T-cell (primary cell): ENCODE measurements at places on chromosomes 16 and 17.

DNA sequence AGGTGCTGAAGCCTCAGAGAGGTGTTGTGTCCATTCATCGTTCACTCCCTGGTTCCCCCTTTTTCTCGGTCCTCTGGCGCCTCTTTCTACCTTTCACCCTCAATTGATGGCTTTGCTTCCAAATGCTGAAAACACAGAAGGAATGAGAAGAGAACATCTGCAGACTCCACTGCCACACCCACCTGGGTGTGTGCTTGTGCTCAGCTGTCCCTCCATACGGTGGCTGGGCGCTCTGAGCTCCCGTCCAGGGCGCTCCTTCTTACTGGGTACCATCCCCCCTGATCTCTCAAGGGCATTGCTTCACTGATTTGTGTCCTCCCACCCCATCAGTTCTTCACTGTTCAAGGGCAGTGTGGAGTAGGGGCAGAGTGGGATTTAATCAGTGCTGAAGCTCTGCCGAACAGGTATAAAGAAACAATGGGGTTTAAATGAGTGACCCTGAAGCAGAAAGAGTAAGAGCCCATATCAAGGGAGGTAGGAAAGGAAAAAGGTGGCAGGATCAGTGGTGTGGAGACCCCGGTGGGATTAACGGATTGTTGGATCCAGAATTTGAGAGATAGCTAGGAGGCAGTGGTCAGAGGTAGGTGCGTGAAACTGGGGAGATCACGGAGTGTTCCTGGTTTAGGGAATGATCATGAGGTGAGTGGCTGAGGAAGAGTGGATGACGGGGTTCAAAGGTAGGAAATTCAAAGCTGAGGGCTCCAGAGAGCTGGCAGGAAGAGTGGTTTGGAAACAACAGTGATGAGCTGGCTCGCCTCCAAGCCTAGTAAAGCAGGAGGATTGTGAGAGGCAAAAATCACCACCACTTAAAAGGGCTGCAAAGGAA is 40.8 kb downstream of the MRTFB start:
- DNase-seq, result no peak

DNA sequence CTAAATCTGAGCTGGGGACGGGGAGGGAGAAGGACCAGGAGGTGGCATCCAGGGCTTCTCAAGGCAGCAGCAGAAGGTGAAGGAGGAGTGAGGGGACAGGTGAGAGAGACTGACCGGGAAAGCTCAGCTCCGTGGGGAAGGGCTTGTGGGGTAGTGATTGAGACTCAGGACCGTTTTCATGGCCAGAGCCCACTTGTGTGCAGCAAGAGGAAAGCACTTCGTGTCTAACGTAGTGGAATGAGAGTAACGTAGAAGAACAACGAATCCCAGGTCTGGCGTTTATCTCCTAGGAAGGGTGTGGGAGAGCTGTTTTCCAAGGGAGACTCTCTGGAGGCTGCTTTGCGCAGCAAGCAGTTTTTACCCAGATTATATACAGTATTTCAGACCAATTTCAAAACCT is 1.3 kb upstream of the CDH3 start:
- DNase-seq, result no peak

- no peak for DNase-seq
Measured at GRCh38 chr17:5665164-5665563, 80.9 kb upstream of the NLRP1 start.

DNA sequence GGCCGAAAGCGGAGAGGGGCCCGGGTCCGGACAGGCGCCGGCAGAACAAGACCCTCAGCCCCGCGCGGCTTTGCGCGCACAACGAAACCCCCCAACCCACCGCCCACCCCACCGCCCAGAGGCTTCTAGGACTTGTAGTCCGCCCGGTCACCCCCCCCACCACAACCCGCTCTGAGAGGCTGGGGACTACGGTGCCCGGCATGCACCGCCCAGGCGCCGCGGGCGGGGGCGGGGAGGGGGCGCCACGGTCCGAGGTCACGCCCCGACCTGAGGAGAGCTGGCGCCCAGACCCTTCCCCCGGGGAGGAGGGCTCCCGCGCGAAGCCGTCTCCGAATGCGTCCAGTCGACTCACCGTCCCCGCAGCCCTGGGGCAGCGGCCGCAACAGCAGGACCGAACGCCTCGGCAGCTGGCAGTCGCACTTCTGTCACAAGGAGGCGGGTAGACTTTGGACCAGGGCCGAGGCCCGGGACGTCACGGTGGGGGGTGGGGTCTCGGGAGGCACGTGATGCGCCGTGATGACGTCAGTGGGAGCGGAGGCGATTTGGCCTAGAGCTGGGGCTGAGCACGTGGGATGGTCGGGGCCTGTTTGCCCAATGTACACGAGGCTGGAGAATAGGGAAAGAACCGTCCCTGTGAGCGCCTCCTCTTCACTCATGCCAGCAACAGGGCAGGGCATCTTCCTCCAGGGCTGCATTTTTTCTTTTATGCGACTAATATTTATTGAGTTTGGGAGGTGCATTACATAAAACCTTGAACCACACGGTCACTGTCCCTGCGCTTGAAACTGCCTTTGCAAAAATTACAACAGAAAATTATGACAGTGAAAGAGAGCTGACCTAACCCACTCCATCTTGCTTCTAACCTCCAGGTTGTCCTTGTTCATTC is at the start of gene CDIP1:
CDIP1 (minus strand) TSS at position 424 of the 886 bp plus-strand sequence. CDS start 24,643 bp downstream, outside the sequence.
- DNase-seq, result peak; percentile 86

- DNase-seq, result peak; percentile 42
Measured at GRCh38 chr17:65231662-65232335, 94.6 kb downstream of the RGS9 start.

DNA sequence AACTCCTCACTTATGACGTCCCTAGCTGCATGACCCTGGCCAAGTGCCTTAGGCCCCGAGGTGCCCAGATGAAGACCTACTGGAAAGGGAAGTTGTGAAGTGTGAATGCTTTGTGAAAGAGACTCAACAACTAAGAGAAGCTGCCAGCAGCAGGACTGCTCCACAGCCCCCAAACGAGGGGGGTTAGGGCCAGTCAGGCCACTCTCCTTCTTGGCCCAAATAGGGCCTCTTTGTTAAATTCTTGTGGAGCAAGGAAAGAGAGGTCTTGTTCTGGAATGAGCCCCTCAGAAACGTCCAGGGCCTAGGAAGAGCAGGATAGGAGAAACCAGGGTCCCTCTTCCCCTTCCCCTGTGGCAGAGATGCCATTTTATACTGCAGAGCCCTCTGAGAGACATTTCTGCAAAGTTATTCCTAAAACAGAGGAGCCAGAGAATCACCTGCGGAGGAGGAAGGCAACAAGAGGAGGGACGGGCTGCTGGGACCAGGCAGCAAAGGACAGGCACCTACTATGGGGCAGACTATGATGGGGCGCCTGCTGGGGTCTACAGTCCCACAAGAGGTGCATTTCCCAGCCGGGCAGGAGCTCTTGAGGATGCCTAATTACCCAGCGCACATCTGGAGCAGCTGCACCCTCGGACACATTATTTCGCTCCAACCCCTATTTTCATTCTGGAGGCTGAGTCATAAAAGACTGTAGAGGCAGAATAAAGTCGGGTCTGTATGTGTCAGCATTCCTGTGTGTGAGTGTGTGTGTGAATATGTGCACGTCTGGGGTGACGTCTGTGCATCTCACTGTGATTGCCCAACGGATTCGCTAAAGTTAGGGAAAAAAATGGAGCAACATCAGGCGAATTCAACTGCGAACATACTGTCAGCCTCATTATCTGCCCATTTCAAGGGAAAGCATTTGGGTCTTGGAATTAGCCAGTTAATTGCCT is 11.4 kb upstream of the HOXB9 start:
- no peak for DNase-seq

- DNase-seq, result no peak
Measured at GRCh38 chr16:80034948-80035663, 434.6 kb upstream of the MAF start.

DNA sequence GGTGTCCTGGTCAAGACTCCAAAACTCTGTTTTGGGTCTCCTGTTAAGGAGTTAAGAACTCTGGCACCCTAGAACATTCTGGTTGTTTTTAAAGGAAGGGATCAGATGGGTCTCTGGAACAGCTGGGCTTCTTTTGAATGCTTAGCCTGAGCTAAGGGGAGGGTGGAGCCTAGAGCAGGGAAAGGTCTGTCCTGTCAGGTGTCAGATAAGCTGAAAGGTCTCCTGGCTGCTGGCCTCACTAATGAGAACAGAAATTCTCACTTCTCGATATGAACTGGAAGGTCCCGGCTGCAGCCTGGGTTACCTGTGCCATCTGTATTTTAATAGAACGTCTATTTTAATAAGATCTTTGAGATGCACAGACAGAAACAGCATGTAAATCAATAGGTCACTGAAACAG is 69.0 kb downstream of the RAP1GAP2 start:
- DNase-seq, result no peak

GRCh38 chr17:56322991-56323390 is 169.7 kb downstream of the ANKFN1 start:
- DNase-seq, result no peak

DNA sequence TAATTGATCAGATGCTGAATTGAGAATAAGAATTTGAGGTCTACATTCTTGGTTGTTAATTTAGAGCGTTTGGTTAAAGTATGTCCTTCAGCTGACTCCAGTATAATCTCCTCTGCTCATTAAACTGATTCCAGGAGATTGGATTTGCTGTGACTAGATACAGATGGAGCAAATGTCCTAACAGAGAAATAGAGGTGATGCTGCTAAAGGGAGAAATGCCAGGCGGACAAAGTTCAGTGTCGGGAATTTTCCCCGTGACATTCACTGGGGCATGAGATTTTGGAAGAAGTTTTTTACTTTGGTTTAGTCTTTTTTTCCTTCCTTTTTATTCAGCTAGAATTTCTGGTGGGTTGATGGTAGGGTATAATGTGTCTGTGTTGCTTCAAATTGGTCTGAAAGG is 19.0 kb downstream of the PRKAR1A start:
- DNase-seq, result no peak

GRCh38 chr16:48542966-48543365 is 67.0 kb downstream of the N4BP1 start:
- DNase-seq, result no peak

DNA sequence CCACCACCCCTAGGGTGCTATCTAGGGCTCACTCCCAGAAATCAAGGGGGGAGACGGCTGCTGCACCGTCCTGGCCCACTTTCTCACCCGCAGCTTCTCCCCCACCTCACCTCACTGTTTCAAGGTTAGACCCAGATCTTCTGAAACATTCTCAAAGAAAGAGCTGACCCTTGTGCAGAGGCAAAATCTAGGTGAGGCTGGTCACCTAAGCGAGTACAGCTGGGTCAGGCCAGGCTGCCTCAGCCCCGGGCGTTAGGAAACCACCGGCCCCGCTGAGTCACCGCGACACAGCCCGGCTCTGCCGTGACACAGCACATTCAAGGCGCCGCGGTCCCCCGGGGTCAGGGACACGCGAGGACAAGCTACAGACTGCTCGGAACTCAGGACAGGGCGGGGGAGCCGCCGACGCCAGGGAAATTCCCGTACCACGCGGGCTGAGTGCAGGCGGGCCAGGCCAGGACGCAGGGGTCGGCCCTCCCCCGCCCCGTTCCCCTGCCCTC is 27.1 kb downstream of the GNPTG start:
- peak; percentile 43 for DNase-seq

GRCh38 chr17:39365242-39365641 is 36.2 kb downstream of the FBXL20 start:
- no peak for DNase-seq

- no peak for DNase-seq
Measured at GRCh38 chr17:32497431-32498205, 10.8 kb downstream of the CDK5R1 start.

DNA sequence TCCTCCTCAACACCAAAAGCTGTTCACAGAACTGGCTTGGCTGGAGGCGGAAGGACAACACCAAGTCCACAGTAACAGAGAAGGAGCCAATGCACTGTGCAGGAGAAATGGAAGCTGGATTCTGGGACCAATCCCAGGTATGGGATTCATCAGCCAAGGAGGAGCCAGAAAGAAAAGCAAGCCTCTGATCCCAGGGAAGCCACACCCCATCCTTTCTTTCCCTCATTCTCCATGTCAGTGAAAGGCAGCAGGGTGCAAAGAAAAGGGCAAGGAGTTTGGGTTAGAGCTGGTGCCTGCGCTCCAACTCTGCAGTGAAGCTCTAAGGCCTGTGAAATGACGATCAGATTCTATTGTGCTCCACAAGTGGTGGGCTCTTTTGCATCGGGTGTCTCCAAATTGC is 11.0 kb downstream of the DCAKD start:
- DNase-seq, result no peak

DNA sequence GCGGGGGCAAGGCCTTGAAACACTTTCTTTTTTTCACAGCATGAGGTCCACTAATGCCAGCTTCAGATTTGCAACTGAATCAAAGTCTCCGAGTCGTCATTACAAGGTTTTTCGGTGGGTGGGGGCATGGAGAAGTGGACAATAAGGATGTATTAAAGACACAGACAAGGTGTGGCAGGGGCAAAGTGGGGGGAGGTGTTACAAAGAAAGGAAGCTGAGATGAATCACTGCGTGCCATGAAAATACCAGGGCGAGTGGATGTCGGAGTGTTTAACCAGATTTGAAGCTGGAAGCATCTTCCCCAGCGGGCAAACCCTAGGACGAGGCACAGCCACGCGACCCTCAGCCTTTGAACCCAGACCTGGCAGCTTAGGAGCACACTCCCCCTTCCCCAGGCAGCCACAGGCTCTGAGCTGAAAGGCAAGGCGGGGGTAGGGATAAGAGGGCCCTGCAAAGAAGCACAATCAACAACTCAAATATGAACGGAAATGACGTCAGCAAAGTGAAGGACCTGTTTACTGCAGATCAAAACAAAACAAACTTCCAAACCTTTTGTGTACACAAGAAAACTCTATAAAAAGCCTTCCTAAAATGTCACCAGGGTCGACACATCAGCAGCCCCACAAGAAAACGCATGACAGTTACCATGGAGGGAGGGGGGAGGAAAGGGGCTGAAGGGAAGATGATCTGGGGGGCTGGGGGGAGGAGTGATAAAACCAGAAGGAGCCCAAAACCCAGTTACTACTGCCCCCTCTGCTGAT is 5.6 kb upstream of the ZFHX3 start:
- no peak for DNase-seq

DNA sequence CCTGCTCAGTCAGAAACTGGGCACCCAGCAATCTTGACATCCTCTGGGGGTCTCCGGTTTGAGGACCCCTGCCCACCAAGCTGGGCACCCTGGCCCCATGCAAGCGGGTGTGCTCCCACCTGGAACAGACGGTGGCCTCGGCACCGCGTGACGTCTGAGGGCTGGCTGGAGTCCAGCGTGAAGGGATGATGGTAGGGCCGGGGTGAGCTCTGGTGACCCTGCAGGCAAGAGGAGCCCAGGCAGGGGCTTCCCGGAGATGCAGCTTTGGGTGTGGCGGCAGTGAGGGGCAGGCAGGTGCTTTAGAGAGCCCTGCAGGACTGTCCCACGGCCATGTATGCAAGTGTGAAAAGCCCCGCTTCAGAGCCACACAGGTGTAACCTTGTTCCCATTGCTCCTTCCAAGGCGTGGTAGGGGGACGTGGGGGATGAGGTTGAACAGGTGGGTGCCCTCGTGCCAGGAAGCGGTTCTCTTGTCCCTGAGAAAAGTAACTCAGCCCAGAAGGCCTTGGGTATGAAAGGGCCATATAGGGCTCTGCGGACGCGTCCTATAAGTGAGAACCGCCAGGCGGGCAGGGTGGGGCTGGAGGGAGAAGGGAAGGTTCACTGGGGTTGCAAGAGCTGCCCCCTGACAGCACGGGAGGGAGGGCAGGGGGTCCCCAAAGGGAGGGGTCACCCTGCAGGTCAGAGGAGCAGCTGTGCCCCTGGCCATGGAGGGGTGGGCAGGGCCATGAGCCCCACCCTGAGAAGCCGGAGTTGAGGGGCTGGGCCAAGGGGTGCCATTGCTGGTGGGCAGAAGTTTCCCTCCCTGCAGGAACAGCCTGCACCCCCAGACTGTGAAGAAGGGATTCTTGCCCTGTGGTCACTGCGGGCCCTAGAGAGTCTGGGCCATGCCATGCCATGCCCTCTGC is 9.2 kb downstream of the RGS11 start:
- DNase-seq, result no peak

GRCh38 chr16:24568392-24568791 is 29.0 kb downstream of the RBBP6 start:
- no peak for DNase-seq
